Lower lobe of right lung (tissue), 2 donors: ENCODE measurements at places on chromosomes 7 and 10. TPM values are rescaled to one million over a fixed set of nuclear protein-coding genes. Genes with fewer than 3 reads are reported as not detected.

The DKK1 gene
- total RNA-seq: 2.5 TPM

The ARPC1A gene
- total RNA-seq: 109 TPM

The ERVW-1 gene
- not detected for total RNA-seq

DNA sequence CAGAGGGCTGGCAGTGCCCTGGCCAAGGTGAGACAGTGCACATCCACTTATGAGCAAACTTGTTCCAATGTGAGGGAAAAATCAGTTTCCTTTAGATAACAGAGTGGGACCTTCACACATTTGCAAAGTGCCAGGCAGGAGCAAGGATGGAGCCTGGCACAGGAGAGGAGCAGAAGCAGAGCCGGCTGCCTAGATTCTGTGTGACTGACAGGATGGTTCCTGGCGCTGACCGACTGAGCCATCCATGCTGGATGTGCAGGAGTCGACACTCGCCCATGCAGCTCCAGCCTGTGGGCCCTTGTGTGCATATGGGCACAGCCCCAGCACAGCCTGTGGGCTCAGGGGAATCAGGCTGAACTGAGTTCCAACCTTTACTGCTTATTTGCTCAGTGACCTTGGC, 346.5 kb downstream of the GRID1 start:
- no peak for DNase-seq

GRCh38 chr7:111370002-111370401, 192.3 kb downstream of the IMMP2L start:
- no peak for DNase-seq

- peak; percentile 47 for DNase-seq
These were observed 9.6 kb downstream of the PSD start for GRCh38 chr10:102408728-102409603.

DNA sequence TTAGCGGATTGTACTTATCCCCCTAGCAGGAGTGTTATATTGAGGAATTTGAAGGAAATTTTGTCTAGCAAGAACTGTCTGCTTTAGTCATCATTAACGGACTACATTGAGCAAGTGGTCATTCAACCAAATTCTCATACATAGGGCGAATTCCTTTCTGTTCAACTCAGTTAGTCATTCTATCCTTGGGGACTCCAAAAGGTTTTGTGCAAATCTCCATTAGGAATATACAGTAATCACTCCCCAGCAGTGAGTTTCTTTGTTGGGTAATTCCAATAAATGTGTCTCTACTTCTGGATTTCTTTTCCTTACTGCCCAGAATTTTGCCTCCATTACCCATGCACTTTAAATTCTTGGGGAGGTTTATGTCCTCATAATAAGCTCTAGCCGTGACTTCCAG, 51.1 kb downstream of the EPDR1 start:
- no peak for DNase-seq
